ENCODE measurements at places on chromosomes 6 and 20.
A peak's percentile ranks its signal among the peaks of the same experiment; 100 is the strongest.

DNA sequence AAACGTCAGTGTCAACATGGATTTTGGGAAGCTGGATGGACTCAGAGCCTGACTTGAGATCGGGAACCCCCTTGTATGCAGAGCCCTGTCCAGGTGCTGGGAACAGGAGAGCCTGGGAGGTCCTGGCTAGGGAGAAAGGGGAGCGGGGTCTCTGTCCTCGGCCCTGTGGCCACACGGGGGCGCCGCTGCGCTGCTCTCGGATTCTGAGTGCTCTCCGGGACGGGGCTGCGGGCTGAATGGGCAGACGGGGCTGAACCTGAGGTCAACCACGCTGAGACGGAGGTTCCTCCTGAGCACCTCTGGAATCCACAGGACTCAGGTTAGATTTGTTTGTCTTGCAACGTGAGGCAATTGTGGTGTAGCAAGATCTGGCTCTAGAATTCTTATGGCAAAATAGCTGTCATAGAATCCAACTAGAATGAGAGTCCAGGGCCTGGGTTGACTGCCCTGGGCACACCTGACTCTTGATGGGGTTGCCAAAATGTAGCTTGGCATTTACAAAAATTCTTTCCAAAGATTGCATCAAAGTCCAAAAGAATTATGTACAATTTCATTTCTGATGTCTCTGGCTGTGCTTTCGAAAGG is 20.6 kb upstream of the HLA-F start:
- peak; percentile 64 for DNase-seq

DNA sequence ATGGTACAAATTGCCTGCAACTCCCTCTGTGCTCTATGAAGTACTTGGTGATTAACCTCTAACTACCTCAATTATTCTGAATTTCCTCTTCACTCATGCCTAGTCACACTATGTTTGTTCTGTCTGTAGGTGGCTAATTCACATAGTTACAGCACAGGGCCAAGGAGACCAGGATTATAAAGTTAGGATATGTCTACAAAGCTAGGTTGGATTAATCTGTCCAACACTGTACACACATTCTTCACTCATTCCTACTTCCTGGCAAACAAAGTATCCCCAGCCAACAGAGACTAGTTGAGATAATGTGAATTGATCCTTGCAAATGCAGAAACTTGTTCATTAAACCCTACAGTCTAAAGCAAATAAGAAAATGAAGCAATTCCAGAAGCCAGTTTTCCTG is 269.8 kb downstream of the HACE1 start:
- no peak for DNase-seq

GRCh38 chr6:147322299-147323162 is 118.3 kb downstream of the STXBP5 start:
- no peak for DNase-seq

DNA sequence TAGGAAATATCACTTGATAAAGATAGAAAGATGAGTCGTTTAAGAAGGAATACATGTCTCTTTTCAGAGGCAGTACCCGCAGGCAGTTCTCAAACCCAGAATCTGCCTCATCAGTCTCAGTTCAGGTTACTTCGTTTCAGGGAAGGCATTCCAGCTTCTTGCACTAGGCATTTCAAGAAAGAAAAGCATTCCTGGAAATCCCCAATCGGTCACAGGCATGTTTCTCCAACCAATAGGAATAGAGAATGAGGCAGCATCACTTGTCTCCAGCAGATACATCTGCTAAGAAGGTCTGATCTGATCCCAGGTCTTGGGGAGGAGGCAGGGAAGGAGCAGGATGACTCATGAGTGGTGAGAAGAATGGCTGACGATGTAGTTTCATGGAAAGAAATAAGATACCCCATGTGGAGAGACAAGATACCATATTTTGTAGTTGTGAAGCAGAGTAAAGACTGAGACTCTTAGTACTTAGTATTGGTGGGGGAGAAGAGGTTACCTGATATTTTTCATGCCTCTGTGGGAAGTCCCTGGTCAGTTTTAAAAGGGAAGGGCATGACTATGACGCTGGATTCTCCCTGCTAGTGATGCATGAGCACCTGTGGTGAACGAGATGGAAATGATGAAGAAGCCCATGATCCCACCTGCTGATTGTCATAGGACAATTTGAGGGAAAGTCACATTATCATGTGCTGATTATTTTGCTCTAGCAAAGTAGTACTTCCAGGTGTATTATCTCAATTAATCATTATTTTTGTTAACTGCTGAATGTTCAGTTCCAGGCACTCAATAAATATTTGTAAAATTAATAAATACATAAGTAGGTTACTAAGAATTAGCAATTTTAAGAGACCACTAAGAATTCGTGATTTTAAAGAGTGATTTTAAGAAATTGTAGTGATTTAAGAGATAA is 20.3 kb upstream of the HLA-DRB1 start:
- peak; percentile 45 for DNase-seq

- DNase-seq = no peak
Observed at GRCh38 chr6:16184129-16184528, 54.3 kb upstream of the GMPR start.

- no peak for DNase-seq
Observed at GRCh38 chr20:2349801-2350200, 30.9 kb upstream of the TGM6 start.

GRCh38 chr6:106107043-106107613 is 21.0 kb downstream of the PRDM1 start:
- DNase-seq = no peak

GRCh38 chr6:134721060-134721405 is 228.9 kb downstream of the ALDH8A1 start:
- no peak for DNase-seq

GRCh38 chr20:33569802-33570391 is 80.0 kb downstream of the CBFA2T2 start:
- no peak for DNase-seq

DNA sequence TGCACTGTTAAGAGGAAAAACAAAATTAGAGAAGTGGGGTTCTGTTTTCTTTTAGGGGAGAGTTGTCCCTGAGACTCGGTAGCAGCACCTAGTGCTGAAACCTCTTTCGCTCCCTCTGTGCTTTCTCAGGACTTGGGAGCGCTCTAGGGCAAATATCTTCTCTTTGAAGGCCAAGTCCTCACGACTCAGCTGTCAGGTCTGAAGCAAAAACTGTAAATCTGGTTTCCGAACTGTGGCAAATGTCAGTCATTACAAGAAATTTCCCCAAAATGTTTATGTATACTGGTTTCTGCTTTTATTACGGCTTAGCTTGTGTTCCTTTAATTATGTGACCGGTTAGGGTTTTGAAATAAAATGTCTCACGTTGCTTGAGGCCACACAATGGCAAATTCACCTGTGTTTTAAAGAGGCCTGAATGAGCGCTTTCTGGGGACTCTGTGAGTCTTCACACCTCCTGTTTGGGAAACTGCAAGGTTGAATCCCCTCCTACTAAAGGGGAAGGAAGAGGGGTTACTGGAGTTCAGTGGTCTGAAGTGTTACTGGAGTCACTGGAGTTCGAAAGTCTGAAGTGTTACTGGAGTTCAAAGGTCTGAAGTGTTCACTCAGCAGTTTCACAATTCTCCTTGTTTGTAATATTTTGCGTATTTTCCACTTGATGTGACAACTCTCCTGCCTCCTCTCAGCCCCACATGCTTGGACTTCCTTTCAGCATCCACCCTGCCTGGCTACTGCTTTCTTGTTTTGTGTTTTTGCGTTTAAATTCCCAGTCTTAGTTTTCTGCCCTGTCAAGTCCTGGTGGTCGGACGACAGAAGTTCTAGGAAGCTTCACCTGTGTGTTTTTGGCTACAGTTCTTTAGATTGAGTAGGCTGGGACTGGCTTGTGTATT is 1.6 kb downstream of the SMPDL3A start:
- DNase-seq = no peak

GRCh38 chr20:43983359-43983758 is 68.7 kb downstream of the TOX2 start:
- no peak for DNase-seq

DNA sequence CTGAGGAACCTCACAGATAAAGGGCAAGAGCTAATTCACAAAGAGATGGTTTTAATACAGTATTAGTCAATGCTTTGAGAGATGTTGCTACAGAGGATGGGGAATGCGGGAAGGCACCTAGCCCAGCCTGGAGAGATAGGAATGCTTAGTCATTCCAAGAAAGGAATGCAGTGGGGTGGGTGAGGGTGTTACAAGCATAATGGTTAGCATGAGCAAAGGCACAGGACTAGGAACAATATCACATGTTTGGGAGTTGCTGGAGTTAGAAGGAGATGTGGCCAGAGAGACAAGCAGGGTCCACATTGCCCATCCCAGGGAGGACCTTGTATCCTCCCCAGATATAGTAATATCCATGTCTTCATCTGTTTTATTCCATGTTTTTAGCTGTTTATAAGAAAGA is 107.0 kb upstream of the OGFRL1 start:
- DNase-seq = no peak

DNA sequence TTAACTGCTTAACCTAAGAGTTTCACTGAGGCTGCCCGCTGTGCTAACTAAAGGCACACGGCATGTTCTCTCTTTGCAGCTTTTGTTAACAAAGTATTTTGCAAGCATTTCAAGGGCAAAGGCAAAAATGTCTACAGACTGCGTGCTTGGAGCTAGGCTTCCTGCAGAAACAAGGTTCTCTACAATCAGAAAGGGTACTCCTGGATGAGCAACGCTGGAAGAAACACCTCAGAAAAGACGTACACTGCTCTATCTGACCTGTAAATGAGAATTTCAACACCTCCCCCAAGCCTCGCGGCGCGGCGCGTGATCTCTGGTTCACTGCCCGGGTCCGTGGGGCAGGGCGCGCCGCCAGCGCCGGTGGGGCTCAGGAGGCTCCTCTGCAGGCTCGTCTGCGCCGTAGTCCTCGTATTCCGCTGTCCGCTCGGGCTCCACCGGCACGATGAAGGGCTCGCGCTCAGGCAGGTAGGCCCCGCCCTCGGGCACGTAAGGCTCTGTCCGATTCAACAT is 120.9 kb downstream of the COL12A1 start:
- no peak for DNase-seq

DNA sequence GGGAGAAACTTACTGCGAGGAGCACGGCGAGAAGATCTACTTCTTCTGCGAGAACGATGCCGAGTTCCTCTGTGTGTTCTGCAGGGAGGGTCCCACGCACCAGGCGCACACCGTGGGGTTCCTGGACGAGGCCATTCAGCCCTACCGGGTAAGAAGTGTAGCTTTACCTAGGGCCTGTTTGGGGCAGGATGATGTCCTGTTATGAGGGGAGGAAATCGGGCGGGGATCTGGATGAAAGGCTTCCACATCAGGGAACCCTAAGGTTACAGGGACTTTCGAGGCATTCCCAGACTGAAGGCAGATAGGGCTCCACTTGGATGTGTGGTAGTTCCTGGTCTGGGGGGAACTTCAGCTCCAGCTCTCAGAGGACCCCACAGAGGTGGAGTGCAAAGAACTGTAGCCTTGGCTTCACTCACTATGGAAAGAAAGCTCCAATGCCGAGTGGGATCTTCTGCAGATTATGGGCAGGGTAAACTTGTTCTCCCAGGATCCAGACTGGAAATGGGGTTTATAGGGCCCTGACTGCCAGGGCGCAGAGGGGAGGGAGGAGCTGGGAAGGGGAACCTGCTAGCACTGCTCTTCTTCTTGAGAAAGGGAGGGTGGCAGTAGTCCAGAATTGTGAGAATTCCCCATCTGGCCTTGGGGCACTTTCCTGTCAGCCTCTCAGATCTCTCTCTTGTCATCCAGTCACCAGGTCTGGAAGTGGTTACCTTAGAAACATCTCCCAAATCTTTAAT is 740 bp downstream of the TRIM15 start:
- DNase-seq = no peak

DNA sequence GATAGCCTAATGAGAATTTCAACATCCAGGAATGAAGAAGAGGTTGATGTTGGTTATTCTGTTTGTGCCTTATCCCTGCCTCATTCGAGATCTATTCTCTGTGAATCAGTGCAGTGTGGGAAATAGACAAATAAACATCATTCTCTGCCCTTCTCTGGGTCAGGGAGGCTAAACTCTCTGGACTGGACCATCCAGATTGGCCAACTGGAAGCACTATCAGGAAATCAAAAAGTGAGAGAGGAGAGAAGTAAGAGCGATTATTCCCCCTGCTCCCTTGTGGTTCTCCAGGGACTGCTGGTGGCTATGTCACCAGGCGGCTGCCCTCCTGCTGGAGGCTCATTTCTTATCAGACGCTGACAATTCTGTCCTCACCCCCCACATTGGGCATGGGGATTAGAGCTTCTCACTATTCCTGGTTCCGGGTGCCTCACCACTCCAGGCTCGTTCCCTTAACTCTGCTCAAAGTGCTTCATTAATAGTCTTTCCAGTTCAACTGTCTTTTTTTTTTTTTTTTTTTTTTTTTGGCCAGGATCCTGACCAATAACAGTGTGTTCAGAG is 201.7 kb upstream of the RREB1 start:
- DNase-seq = no peak

- no peak for DNase-seq
Observed at GRCh38 chr6:147132889-147133288, 71.3 kb upstream of the STXBP5 start.

- DNase-seq = no peak
Observed at GRCh38 chr20:39670988-39671387, 708.8 kb downstream of the DHX35 start.
